ENCODE measurements at places on chromosomes 4 and X.

- no peak for DNase-seq
Observed at GRCh38 chrX:44731160-44731559, 112.7 kb upstream of the DUSP21 start.

- DNase-seq: no peak
Observed at GRCh38 chr4:161252520-161253141, 911.2 kb downstream of the FSTL5 start.

- DNase-seq: no peak
Observed at GRCh38 chr4:154292589-154292988, 199.0 kb downstream of the DCHS2 start.

DNA sequence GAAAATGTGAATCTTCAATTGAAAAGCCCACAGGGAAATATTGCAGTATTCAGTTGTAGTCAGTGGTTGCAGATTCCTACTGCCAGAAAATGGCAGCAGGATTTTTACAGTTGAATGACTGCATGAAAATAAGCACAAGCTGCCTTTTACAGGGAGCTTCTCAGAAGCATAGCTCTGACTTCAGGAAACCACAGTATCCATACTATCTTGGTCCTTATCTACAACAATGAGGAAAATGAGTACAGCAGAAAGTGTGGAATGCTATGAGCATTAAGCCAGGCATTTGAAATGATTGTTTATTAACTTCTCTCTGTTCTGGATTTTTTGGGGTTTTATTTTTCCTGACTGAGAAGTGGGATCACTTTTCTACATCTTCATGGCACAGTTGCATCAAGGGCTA lies 34.6 kb upstream of the PRRG1 start:
- no peak for DNase-seq

- DNase-seq: no peak
Observed at GRCh38 chrX:71225009-71225408, 2.0 kb downstream of the GJB1 start.

DNA sequence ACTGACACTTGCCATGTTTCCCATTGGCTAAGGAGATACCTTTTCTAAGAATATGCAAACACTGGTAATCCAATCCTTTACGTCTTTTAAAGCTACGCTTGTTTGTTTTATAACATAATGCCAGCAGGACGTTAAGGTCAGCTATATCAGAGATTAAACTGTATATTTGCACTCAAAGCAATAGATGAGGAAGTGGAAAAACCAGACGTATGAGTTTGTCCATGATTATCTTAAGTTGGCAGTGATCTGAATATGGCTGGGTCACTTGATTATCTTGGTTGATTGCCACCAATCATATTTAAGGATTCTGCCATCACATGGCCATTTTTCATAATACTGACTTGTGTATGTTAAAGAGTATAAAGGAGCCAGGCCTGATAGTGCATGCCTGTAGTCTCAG lies 19.4 kb downstream of the TMSB4X start:
- DNase-seq: no peak

DNA sequence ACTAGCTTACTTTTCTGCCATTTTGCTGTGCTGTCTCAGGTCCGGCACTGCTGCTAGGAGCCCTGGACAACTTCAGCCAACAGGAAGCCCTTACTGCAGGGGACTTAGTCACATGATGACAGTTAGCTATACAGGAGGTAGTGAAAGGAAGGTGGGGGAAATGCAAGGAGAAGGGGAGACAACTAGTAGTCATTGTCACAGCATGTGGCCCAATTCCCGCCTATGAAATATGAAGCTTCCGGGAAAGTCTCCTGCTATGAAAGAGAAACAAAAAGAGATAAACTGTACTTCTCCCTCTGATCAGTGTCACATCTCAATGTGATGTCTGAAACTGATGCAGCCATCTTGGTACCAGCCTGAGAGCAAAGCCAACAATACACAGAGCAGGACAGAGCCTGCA lies 71.6 kb downstream of the AMELX start:
- no peak for DNase-seq

DNA sequence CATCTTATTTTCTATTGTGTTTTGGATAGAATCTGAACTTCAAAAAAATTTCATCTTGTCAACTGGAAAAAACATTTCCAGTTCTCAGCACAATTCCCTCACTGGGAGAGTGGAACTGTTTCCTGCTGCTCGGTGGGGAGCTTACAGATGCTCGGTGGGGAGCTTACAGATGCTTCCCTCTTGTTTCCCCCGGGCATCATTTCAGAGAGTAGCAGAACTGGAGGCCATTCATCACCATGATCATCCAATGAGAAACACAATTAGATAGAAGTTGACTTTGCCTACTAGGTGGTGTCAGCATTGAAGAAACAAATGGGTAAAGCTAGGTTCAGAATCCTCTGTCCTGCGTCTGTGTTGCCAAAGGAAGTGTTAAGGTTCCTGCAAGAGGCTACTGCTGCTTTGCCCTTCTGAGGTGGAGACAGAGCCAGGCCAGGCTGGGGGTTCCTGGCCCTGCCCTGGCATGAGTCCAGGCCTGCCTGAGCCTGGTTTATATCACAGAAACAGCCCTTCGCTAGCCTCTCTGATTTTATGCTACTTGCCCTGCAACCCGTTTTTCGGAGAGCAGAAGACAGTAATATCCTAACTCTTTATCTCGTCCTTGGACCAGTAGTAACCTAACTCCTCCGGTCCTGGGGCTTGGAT lies 70.6 kb downstream of the TAPT1 start:
- DNase-seq: no peak

DNA sequence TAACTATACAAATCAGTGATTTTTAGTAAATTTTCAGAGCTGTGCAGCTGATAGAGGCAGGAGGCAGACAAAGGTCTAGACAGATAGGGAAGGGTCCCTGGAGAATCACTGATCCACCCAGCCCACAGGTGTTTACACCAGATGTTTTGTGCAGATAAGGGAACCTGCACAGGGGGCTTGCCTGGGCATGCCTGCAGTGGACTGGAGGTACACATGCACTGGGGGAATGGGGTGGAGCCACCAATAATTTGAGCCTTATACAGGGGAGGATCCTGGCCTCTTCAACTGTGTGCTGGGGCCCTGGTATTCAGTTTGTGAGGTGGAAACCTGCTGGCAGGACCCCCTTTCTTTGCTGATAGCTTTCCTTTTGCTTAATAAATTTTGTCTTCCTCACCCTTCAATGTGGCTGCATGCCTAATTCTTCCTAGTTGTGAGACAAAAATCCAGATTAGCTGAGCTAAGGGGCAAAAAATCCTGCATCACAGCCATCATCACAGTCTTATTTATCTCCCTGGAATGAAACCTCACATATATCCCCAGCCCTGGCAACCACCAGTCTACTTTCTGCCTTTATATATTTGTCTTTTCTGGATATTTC lies 102.8 kb downstream of the KDM6A start:
- no peak for DNase-seq

DNA sequence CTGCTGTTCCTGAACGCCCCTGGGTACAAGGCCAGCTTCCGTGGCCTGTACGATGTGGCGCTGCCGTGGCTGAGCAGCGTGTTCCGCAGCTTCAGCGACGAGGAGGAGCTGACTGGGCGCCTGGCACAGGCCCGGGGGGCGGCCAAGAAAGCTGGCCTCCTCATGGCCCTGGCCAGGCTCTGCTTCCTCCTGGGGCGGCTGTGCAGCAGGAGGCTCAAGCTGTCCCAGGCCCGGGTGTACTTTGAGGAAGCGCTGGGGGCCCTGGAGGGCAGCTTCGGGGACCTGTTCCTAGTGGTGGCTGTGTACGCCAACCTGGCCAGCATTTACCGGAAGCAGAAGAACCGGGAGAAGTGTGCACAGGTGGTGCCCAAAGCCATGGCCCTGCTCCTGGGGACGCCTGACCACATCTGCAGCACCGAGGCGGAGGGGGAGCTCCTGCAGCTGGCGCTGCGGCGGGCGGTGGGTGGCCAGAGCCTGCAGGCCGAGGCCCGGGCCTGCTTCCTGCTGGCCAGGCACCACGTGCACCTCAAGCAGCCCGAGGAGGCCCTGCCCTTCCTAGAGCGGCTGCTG lies 28.2 kb downstream of the SH3TC1 start:
- DNase-seq: no peak

DNA sequence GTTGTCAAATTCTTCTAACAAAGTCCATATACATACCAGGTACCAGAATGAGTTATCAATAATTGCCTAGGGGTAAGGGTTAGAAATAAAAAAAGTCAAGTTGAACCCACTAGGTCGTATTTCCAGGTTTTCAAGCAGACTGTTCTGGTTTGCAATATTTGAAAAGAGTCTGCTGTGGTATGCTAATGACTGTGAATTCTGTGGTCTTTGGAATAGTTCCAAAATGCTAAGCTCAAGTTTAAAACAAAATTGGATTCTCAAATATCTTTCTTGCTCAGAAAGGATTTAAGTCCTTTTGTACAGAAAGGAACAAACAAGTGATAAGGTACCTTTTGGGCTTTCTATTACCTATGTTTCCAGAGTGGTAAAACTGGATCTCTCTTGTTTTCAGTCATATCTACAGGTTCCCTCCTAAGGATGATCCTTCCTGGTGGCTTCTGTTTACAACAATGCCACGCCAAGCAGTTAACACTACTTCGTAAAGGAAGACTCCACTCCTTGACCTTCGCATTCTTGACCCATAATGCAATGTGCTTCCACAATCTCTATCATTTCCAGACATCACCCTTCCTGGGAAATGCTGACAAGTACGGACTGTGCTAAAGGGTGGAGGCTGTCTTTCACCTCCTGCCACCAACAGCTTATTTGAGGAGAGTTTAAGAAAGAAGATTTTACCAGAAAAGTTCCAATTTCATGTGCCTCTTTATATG lies 531.7 kb upstream of the FTHL17 start:
- DNase-seq: no peak

- no peak for DNase-seq
Observed at GRCh38 chr4:24527371-24527770, 57.0 kb downstream of the DHX15 start.

DNA sequence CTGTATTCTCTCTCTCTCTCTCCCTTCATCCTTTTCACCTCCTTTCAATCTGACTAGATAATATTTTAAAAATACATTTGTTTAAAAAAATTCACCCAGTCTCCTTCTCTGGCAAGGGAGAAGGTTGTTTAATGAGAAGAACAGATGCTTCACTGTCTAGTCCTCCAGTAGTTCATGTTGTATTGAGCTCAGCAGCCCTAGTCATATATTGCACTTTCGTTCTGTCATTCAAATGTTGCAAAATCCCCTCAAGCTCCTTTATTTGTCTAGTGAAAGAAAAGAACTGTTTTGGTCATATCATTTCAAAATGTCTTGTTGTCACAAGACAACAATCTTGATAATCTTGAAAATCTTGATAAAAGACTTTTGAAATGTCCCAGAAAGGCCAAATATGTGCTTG lies 248.0 kb downstream of the GALNTL6 start:
- DNase-seq: no peak

DNA sequence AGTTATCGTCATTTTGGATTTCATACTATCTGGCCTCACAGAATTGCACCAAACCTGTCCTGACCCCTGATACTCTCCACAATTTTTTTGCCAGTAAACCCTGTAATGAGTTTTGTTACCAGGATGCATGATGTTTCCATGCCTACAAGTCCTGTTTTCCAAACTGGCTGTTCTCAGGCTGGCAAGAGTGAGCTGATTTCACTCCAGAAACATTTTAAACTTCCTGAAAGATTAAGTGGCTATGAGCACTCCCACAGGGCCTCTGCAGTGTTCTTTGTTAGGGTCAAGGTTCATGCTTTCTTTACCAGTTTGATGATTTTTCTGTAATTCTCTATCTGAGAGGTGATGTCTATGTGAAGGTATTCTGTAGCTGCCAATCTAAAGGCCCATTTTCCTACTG lies 31.7 kb upstream of the PDLIM3 start:
- DNase-seq: no peak

GRCh38 chrX:18931972-18932371 lies 51.9 kb downstream of the PHKA2 start:
- no peak for DNase-seq

DNA sequence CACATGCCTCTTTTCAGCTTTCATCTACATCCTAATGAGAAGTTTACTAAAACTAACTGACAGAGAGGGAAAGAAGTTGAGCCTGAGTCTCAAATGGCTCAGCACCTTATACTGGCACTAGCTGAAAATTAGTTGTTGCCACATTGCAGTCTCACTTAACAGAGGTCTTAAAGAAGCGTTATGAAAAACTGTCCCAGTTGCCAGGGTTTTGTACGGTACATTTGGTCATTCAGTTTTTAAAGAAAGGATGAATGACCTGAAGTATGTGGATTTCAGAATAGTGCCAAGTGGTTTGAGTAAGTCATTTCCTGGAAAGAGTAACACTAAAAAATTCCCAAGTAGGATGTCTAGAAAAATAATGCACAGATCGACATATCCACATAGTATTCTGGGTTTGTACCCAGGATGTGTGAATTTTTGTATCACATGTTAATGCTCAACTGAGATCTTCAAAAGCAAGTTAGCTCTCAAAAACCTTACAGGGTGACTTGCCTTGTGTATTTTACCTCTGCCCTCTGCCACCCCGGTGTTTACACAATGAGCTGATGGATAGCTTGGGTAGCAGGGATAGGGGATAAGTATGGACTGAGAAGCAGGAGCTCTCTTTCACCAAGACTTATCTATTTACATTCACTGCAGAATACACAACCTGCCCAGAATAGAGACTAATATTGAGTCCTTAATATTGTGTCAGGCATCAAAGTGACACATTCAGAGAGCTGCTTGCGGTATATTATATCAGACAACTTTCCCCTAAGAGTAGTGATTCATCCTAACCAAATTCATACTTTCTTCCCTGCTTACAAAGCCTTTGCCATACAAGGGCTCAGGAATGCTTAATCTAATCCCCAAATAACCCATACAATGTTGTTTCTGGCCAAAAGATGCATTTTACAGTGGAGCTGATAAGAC lies 1075.7 kb upstream of the PABPC4L start:
- DNase-seq: no peak

GRCh38 chrX:40303256-40304077 lies 205.7 kb upstream of the BCOR start:
- no peak for DNase-seq

DNA sequence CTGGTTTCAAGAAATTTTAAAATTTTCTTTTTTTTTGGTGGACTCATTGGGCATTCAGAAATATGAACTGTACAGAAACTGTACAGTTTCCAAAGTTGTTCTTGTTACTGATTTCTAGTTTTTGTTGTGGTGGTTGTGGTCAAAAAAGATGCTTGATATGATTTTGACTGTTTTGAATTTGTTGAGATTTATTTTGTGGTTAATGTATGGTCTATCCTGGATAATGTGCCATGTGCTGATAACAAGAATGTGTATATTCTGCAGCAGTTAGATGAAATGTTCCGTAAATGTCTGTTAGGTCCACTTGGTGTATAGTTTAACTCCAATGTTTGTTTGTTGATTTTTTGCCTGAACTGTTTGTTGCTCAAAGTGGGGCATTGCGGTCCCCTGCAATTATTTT lies 127.6 kb upstream of the NUDT6 start:
- no peak for DNase-seq

DNA sequence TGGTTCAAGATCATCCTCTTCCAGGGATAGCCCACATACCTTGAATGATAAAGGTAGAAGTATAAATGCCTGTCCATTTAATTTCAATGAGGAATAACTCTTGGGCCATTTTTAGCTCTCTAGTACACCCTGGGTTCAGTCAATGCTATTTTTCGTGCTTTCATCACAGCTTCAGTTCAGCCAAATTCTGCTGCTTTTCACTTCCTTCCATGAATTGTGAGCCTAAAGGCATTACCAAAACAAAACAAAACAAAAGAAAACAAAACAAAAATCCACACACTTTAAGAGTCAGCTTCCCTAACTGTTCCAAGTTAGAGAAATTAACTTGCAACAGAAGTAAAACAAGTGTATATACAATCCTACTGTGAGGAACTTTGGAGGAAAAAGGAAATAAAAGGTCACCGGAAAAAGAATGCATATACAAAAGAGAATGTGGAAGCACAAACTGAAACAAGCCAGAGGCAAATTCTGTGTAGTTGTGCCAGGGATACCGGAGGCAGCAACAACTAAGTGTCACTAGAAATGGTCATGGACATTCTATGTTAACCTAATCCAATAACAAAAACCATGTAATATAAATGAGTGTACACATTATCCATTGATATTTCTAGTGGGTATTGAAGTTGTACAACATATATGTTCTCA lies 423.1 kb downstream of the KCTD8 start:
- no peak for DNase-seq

All from activated CD8-positive, alpha-beta memory T cell treated with anti-CD3 and anti-CD28 coated beads, Interleukin-2, amount 50 U/mL, for 4 hours (primary cell).